Sigmoid colon (tissue), 7 donors: ENCODE measurements at places on chromosomes 5 and 9. TPM values are rescaled to one million over a fixed set of nuclear protein-coding genes. Genes with fewer than 3 reads are reported as not detected.
A peak's percentile ranks its signal among the peaks of the same experiment; 100 is the strongest.

Gene UBE2QL1
- total RNA-seq: 5.5 TPM

Gene SLC4A9
- not detected for total RNA-seq

Gene GABRA6
- total RNA-seq: not detected

Gene AK1
- 28.8 TPM for total RNA-seq

Gene EDIL3
- total RNA-seq: 43.4 TPM

GRCh38 chr5:174139623-174140022 is 94.1 kb downstream of the NSG2 start:
- no peak for DNase-seq
- no peaks in the 10 kb centered on the region for H3K4me1 ChIP-seq
- H3K4me3 ChIP-seq: no peak overlapping the region

GRCh38 chr9:108683245-108683644 is 172.5 kb downstream of the ACTL7B start:
- DNase-seq: no peak
- no peaks in the 10 kb centered on the region for H3K4me1 ChIP-seq
- no peaks in the 10 kb centered on the region for H3K36me3 ChIP-seq
- H3K27ac ChIP-seq: no peak overlapping the region
- no peak overlapping the region for H3K4me3 ChIP-seq
- no peaks in the 10 kb centered on the region for H3K27me3 ChIP-seq

- H3K27ac ChIP-seq: no peak overlapping the region
- no peak for DNase-seq
- no peaks in the 10 kb centered on the region for H3K27me3 ChIP-seq
- no peaks in the 10 kb centered on the region for H3K36me3 ChIP-seq
- H3K4me3 ChIP-seq: no peak overlapping the region
Measured at GRCh38 chr5:13704396-13704795, 240.1 kb downstream of the DNAH5 start.

- H3K27me3 ChIP-seq: no peaks in the 10 kb centered on the region
- no peak for DNase-seq
- no peaks in the 10 kb centered on the region for H3K36me3 ChIP-seq
- H3K4me3 ChIP-seq: no peak overlapping the region
Measured at GRCh38 chr9:84636436-84636835, 33.1 kb upstream of the NTRK2 start.

DNA sequence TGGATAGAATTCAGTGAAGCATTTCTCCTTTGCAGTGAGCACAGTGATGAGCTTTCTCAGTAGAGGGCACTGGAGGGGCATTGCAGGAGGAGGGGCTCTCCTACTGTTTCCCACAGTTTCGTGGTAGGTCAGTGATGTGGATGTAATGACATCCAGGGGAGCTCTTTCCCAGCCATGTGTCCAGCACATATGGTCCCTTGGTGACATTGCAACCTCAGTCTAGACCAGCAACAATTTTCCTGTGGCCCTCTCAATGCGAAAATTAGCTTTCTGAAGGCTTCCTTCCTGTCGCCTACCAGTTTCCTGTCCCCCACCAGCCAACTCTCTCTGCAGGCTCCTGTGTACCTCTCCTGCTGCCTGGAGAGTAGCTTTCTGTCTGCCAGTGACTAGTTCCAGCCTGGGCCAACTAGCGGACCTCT is 6.9 kb upstream of the PDCL start:
- no peaks in the 10 kb centered on the region for H3K27me3 ChIP-seq
- H3K4me3 ChIP-seq: no peak overlapping the region
- DNase-seq: no peak
- H3K36me3 ChIP-seq: no peaks in the 10 kb centered on the region
- H3K27ac ChIP-seq: no peak overlapping the region
- H3K4me1 ChIP-seq: no peaks in the 10 kb centered on the region

- DNase-seq: no peak
- no peaks in the 10 kb centered on the region for H3K36me3 ChIP-seq
- no peak overlapping the region for H3K27ac ChIP-seq
- no peaks in the 10 kb centered on the region for H3K27me3 ChIP-seq
Measured at GRCh38 chr5:110377361-110377760, 349.1 kb downstream of the TMEM232 start.

DNA sequence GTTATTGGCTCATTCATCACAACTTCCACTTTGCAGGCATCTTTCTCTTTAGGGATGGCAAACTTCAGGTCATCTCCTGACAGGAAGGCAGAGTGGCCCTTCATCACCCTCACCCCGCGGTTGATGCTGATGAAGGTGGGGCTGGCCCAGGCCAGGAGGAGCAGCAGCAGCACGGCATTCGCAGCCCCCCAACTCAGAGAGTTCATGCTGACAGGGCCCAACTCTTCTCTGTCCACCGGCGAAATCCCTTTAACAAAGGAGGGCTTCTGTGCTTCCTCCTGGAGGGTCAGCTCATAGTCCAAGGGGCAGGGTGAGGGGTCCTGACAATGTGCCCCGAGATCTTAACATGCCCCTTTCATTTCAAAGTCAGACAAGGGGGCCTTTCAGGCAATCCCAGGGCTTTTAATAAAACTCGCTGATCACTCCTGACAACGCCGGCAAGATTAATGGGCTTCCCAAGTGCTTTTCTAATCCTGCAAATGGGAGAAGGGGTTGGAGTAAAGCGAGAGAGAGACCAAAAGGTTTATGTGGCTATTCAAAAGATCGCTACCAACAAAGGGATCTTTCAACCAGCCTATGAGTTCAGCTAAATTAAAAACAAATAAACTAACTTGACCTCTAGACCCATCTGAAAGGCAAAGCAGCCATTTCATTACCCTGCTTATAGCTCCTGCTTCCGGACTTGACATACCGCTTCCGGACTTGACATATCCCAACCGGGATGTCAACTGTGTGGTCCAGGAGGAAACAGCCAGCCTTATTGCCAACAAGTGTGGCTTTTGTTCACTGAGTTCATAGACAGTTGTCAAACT is 41.2 kb downstream of the FREM1 start:
- DNase-seq: no peak
- H3K4me1 ChIP-seq: no peaks in the 10 kb centered on the region
- H3K4me3 ChIP-seq: no peak overlapping the region
- no peaks in the 10 kb centered on the region for H3K36me3 ChIP-seq
- no peaks in the 10 kb centered on the region for H3K27me3 ChIP-seq

- H3K4me3 ChIP-seq: no peak overlapping the region
- H3K27ac ChIP-seq: no peak overlapping the region
- no peak for DNase-seq
- H3K36me3 ChIP-seq: peaks cover 24% of the 10 kb centered on the region
Measured at GRCh38 chr9:127430415-127430814, 6.2 kb downstream of the ZNF79 start.

GRCh38 chr5:22542340-22542739 is 310.8 kb downstream of the CDH12 start:
- H3K27me3 ChIP-seq: no peaks in the 10 kb centered on the region
- H3K4me3 ChIP-seq: no peak overlapping the region
- no peak overlapping the region for H3K27ac ChIP-seq
- no peak for DNase-seq

- no peaks in the 10 kb centered on the region for H3K27me3 ChIP-seq
- no peak for DNase-seq
- H3K4me3 ChIP-seq: no peak overlapping the region
- H3K4me1 ChIP-seq: no peaks in the 10 kb centered on the region
Measured at GRCh38 chr5:136012041-136012804, 16.6 kb upstream of the TGFBI start.

DNA sequence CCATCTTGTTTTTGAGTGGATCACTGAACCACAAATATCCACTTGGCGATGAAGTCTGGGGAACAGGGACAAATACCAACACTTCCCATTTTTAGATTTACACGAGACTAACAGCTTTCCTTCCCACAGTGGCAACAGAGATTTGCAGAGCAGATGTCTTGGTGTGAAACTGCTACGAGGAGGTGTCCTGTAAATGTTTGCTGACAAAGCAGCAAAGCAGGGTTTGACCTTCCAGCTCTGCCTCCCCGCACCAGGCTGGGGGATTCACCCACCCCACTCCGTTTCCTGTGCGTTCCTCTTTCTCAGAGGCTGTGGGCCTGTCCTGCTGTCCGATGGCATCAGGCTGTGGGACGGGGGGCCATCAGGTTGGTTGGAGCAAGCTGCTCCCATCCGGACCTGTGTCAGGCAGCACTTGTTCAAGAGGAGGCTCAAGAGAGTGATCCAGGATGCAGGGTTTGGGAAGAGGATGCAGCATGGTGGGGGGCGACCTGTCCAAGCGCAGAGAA is 693 bp upstream of the RGS3 start:
- DNase-seq: peak; percentile 61
- H3K4me1 ChIP-seq: peaks cover 37% of the 10 kb centered on the region
- H3K4me3 ChIP-seq: no peak overlapping the region
- no peaks in the 10 kb centered on the region for H3K36me3 ChIP-seq
- no peaks in the 10 kb centered on the region for H3K27me3 ChIP-seq

GRCh38 chr5:71948206-71948605 is 159.1 kb upstream of the MAP1B start:
- no peak for DNase-seq
- H3K4me1 ChIP-seq: no peaks in the 10 kb centered on the region
- no peak overlapping the region for H3K4me3 ChIP-seq
- H3K27ac ChIP-seq: no peak overlapping the region

DNA sequence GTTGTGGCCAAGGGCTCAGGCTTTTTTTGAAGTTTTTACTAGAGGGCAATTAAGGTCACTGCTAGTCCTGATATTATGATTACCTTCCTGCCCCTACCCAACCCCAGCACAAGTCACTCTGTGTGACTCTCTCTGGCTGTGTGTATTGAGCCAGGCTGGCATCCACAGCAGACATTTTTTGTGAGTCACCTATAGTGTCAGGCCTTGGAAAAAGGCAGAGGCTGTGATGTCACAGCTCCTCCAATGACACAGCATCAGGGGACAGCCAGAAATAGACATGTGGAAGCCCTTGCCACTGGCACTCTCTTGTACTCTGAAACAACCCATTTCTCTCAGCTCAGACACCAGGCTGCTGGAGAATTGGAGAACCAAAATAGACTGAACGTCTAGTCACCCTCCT is 145.4 kb downstream of the NMUR2 start:
- no peaks in the 10 kb centered on the region for H3K27me3 ChIP-seq
- DNase-seq: no peak
- no peaks in the 10 kb centered on the region for H3K36me3 ChIP-seq
- H3K4me1 ChIP-seq: no peaks in the 10 kb centered on the region

- peaks cover 13% of the 10 kb centered on the region for H3K4me1 ChIP-seq
- H3K27ac ChIP-seq: no peak overlapping the region
- H3K36me3 ChIP-seq: no peaks in the 10 kb centered on the region
- no peak overlapping the region for H3K4me3 ChIP-seq
- DNase-seq: no peak
Measured at GRCh38 chr5:154947778-154948177, 6.9 kb downstream of the MRPL22 start.

GRCh38 chr9:127406799-127407491 is 10.0 kb downstream of the SLC2A8 start:
- H3K4me3 ChIP-seq: no peak overlapping the region
- no peaks in the 10 kb centered on the region for H3K27me3 ChIP-seq
- H3K27ac ChIP-seq: peak overlapping the region; percentile 58
- peaks cover 29% of the 10 kb centered on the region for H3K36me3 ChIP-seq

GRCh38 chr9:128986671-128987070 is 39.2 kb downstream of the NUP188 start:
- no peaks in the 10 kb centered on the region for H3K27me3 ChIP-seq
- no peak for DNase-seq
- no peak overlapping the region for H3K4me3 ChIP-seq

GRCh38 chr5:116922532-116922931 is 347.9 kb upstream of the SEMA6A start:
- H3K27ac ChIP-seq: no peak overlapping the region
- no peaks in the 10 kb centered on the region for H3K36me3 ChIP-seq
- H3K27me3 ChIP-seq: no peaks in the 10 kb centered on the region
- no peak overlapping the region for H3K4me3 ChIP-seq

DNA sequence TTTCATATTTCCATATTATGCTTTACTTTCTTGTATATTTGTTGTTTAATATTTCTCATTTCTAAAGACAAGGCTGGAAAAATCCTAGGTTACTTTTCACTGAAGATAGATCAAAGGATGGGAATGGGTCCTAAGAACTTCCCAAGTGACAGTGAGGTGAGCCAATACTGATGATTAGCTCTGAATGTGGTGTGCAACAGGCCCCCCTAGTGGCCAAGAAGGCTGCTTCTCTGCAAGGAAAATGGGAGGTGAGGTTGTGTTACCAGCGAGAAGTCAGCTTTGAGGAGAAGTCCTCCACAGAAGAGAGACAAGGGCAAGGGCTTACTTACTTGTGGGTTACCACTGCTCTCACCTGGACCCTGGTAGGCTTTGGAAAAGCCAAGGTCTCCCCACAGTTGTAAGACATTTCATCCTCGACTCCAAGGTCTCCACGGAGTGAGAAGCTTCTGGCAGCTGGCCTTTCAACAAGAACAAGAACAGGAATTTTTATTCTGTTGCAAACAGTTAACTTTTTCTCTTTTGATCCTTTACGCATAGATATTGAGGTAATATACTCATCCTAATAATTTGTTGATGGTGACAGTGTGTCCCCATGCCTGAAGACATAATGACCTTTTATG is 69.9 kb downstream of the MAMDC2 start:
- H3K36me3 ChIP-seq: peaks cover 44% of the 10 kb centered on the region
- peaks cover 32% of the 10 kb centered on the region for H3K4me1 ChIP-seq
- no peaks in the 10 kb centered on the region for H3K27me3 ChIP-seq
- H3K4me3 ChIP-seq: no peak overlapping the region
- DNase-seq: peak; percentile 78

DNA sequence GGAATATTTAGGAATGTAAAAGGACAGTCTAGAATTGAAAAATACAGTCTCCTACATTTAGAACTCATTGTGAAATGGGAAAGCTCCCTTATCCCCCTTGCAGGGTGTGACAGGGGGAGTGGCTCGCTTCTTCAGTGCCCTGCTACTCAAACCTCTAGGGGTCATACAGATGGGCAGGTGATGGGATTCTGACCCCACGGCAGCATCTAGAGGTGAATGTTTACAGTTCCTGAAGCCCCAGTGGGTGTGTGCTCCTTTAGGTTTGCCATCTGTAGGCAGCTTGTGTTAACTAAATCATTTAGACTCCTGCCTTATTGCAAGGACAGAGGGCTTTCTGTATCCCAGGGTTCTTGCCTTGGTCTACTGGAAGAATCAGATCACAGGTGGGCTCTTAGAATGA is 271.0 kb upstream of the MPDZ start:
- H3K4me1 ChIP-seq: peaks cover 3% of the 10 kb centered on the region
- H3K4me3 ChIP-seq: no peak overlapping the region
- H3K27ac ChIP-seq: no peak overlapping the region

DNA sequence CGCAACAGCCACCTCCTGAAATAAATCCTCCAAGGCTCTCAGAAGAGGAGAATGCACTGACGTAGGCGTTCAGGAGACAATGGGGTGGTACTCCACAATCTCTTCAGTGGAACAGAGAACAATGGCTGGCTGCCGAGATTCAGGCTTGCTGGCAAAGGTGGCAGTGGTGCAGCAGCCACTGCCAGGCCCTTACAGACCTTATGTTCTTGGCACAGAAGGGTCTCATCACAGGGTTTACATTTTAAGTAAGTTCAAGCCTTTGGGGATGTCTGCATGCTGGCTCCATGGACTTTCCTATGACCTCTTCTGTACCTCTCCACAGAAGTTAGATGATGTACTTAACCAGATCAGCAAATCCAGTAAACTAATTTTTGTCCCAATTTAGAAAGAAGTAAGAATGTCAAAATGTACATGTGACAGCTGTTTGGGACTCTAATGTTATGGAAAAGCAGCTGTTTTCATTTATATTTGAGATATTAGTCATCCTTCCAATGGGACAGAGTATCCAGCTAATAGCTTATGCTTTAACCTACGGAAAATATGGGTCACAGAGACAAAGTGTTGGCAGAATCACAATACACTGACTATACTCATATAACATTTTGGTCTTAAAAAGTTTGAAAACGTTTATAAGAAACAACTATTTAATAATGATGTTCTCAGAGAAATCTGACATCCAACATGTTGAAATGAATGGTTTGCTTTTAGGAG is 180.9 kb downstream of the MAPKAP1 start:
- no peak for DNase-seq
- no peaks in the 10 kb centered on the region for H3K36me3 ChIP-seq
- no peak overlapping the region for H3K4me3 ChIP-seq
- H3K4me1 ChIP-seq: peaks cover 87% of the 10 kb centered on the region
